Type B pancreatic cell (in vitro differentiated cells): ENCODE measurements at places on chromosomes 12 and 14.

GRCh38 chr14:69701857-69702256, 65.1 kb upstream of the SRSF5 start:
- no peak for DNase-seq

GRCh38 chr14:70014406-70015095, 135.3 kb downstream of the SMOC1 start:
- no peak for DNase-seq

DNA sequence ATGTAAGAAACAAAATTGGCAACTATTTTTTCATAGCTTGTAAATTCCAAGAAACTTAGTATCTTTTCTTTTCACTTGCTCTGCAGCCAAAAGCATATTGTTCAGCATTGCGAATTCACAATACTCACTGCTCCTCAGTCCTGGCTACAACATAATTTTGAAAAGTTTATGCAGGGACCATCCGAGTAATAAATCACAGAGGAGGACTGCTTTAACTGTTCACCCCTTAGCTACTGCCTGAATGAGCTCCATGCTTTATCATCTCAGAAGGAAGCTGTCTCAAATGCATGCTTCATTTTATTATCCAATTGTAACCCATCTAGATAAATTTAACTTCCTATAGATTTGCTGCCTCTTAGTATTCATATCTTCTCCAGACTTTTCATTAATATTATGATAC, 827.8 kb downstream of the DIO2 start:
- no peak for DNase-seq

GRCh38 chr12:597926-598568, 65.2 kb downstream of the NINJ2 start:
- DNase-seq: no peak

DNA sequence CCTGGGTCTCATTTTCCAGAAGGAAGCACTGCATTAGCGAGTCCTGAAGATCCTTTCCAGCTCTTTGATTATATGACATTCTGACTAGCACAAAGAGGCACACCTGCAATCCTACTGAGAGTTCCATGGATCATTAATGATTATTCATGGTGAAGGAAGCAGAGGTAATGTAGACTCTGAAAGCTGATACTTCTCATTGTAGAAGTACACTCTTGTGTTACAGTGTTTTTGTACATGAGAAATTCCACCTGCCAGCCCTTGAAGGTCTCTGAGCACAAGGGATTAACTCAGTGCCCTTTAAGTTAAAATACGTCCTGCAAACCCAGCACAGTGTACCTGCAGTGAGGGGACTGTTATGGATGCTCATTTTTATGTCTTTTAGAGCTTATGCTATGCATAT, 558.8 kb upstream of the FBXO33 start:
- DNase-seq: no peak

DNA sequence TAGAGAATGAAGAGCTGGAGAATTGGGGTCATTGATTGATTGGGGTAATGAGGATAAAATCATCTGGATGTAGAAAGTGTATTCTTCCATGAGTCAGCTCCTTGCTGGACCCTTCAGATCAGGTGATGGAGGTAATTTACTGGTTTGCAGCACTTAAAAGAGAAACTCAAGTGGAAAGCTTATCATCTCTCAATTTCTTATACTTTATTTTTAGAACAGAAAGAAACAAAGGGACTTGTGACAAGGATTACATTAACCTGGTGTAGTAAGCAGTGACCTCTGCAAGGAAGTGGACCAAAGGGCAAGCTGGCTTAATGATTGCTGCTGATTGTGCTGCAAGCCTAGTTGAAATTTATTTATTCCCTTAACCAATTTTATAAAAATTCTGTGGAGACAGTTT, 405.0 kb downstream of the TRHDE start:
- DNase-seq: no peak

- DNase-seq: no peak
These were observed 3.7 kb upstream of the ANKLE2 start for GRCh38 chr12:132765361-132765760.

DNA sequence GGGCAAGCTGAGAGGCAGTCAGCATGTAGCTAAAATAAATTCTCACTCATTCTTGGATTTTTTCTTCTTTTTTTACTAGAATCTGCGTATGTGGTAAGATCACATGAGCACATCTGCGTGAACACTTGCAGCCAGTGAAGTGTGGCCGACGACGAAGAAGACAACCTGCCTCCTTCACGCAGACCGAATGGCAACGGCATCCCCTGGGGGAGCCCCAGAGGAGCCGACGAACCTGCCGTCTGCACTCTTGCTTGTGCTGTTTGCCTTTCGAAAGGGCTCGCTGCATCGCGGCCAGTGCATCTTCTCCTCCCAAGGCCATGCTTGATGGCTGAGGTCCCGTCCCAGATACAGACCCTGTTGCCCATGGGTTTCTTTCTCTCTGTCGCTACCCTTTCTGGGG, 113.8 kb downstream of the KCNK10 start:
- DNase-seq: no peak

DNA sequence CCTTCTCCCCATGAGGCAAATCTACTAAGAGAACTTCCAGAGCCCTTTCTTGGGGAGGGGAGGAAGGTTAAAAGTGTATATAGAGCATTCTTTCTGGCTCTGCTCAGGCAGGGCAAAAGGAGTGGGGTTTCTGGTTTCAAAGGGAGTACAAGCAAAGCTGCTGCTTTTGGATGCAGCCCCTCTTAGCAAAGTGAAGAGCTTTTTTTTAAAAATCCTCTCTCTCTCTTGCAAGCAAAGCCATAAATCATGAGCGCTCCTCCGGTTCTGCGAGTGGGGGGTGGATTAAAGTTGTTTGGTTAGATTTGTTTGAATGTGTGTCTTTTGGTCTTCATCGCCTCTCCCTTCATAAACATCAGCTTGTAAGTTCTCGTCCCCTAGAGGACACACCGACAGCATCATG, 546.6 kb upstream of the TBX3 start:
- no peak for DNase-seq

GRCh38 chr14:67644428-67644827, 24.7 kb downstream of the ARG2 start:
- no peak for DNase-seq
